ENCODE measurements at places on chromosomes 2 and 18. TPM values are rescaled to one million over a fixed set of nuclear protein-coding genes. Genes with fewer than 3 reads are reported as not detected.

DNA sequence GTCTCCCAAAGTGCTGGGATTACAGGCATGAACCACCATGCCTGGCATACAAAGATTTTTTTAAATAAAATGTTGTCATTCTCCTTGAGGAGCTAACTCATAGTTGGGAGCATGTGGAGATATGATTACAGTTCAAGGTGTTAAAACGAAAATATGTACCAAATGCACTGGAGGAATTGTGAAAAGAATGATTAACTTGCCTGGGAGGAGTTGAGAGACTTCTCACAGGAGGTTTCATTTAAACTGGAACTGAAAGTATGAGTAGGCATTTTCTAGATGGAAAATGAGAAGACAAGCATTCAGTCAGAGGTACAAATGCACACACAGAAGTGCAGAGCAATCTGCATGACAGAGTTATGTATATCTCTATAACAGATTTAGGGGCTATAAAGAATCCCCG is 126.6 kb upstream of the PDE1A start:
- DNase-seq: no peak
- H3K27me3 ChIP-seq: no peaks in the 10 kb centered on the region
- H3K4me1 ChIP-seq: no peaks in the 10 kb centered on the region
- H3K27ac ChIP-seq: no peak overlapping the region
- no peaks in the 10 kb centered on the region for H3K36me3 ChIP-seq

DNA sequence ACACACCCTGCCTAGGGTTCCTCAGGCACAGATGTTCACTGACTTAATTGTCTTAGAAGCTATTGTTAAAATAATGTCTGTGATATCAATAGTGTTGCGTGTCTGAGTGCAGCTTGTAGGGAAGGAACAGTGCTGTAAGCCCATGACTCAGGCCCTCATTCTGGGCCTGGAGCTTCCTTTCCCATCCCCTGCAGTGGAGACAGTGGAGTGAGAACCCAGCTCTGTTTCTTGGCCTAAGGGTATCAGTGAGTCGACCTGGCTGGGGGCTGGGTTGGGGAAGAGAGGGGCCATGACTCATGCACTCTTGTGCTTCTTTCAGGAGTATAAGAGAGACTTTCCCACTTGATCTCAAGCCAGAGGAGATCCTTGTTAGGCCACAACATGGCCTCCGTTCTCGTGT is 106.8 kb downstream of the HRH4 start:
- H3K4me3 ChIP-seq: no peak overlapping the region
- H3K36me3 ChIP-seq: no peaks in the 10 kb centered on the region
- H3K27ac ChIP-seq: no peak overlapping the region
- H3K27me3 ChIP-seq: no peaks in the 10 kb centered on the region
- H3K4me1 ChIP-seq: no peaks in the 10 kb centered on the region

DNA sequence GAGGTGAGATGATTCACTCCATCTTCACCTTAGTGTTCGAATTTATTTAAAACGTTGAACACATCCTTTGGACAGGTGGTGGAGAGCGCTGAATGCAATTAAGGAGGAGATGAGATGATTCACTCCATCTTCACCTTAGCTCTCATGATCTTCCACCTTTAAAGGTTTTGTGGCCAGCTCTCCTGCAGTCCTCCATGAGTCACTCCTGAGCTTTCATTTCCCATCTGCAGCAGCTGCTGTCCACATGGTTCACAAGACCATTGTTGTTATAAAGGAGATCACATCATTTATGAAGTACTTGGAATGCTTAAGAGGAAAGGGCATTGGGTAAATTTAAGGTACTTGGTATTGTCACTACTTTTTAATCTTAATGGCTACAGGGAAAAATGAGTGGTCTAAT is 298.5 kb downstream of the PAX3 start:
- H3K4me3 ChIP-seq: no peak overlapping the region
- no peaks in the 10 kb centered on the region for H3K27me3 ChIP-seq
- no peaks in the 10 kb centered on the region for H3K4me1 ChIP-seq
- no peaks in the 10 kb centered on the region for H3K36me3 ChIP-seq

GRCh38 chr18:13422541-13423147 is 204.1 kb downstream of the LDLRAD4 start:
- no peak overlapping the region for H3K27ac ChIP-seq
- H3K4me1 ChIP-seq: no peaks in the 10 kb centered on the region
- no peak for DNase-seq
- no peaks in the 10 kb centered on the region for H3K36me3 ChIP-seq
- H3K27me3 ChIP-seq: no peaks in the 10 kb centered on the region

DNA sequence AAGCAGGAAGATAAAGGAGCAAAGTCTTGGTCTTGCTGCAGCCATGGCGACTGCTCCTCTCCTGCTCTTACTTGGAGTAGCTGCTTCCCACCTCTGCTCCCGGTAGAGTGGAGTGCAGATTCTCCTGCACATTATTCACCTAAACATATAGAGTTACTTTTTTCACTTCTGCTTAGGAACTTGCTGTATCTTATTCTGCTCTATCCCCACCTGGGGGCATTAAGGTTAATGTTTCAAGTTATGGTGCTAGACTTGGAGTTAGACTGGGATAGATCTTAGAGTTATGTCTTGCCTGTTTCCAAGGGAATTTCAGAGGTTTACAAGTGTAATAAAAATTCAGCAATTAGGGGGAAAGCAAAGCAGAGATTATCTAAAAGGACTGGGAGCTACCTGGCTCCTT is 144.2 kb downstream of the SETBP1 start:
- no peaks in the 10 kb centered on the region for H3K36me3 ChIP-seq
- DNase-seq: no peak
- no peak overlapping the region for H3K27ac ChIP-seq
- no peak overlapping the region for H3K4me3 ChIP-seq

DNA sequence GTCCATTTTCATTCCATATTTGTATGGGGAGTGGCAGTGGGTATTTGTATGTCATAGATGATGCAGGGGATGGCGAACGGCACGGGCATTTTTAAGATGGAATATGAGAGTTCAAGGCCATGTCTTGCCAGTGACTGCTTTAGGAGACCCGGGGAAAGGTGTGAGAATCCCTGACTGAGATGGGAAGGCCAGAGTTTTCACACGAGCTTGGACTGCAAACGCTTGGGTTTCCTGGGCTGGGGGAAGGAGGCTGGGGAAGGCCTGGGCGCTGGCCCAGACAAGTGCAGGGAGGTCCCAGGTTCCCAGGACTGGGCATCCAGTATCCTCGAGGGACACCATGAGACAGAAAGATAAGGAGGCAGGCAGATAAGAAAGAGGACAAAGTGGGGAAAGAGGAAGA is 35.2 kb downstream of the CNGA3 start:
- H3K4me1 ChIP-seq: peaks cover 8% of the 10 kb centered on the region
- H3K36me3 ChIP-seq: no peaks in the 10 kb centered on the region
- H3K27me3 ChIP-seq: peaks cover 30% of the 10 kb centered on the region
- no peak overlapping the region for H3K27ac ChIP-seq
- no peak for DNase-seq
- no peak overlapping the region for H3K4me3 ChIP-seq

DNA sequence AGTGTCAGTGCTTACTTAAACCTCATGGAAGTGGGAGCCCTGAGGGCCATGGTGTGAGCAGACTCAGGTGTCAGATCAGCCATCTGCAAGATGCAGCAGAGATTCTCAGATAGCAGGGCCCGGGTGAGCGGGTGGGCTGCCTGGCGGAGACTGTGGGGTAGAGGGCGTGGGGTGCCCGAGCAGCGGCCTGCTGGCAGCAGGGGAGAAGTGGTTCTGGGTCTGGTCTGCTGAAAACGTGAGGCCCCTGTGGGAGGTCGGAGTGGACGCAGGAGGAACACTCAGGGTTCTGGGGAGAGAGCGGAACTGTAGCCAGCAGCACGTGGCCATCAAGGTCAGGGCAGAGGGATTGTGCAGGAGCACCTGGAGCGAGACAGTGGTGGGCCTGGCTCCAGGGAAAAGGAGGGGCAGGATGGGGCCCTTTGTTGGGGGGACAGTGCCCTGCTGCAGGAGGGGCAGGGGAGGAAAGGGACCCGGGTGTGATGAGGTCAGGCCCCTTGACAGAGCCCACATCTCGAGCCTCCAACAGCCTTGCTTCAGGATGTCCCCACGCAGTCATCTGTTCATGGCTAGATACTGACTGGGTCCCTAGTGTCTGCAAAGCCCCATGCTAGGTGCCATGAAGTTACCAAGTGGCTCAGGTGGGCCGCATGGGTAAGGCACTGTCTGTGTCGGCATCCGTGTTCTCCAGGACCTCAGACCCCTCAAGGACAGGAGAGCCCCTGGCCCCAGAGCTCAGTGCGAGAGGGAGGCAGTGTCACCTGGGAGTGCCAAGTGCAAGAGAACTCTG is 2.7 kb upstream of the ESPNL start:
- no peaks in the 10 kb centered on the region for H3K4me1 ChIP-seq
- H3K36me3 ChIP-seq: no peaks in the 10 kb centered on the region
- no peak overlapping the region for H3K4me3 ChIP-seq
- no peak overlapping the region for H3K27ac ChIP-seq
- peak; percentile 77 for DNase-seq
- no peaks in the 10 kb centered on the region for H3K27me3 ChIP-seq

DNA sequence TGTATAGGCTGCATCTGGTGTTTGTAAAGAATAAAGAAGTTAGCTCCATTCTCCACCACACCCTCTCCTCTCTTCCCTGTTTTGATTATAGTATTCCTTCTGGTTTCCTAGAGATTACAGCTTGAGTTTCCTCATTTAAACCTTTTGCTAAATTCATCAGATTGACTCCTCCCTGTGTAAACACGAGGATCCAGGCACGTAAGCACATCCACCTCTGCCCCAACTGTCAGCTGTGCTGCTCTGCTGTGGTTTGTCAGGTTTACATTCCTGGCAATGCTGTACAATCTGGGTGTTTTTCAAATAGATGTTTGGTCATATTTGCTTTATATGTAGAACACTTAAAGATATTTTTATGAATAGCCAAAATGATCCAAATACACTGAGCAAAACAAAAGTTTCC is 302.8 kb downstream of the PTGR3 start:
- no peaks in the 10 kb centered on the region for H3K4me1 ChIP-seq
- no peaks in the 10 kb centered on the region for H3K36me3 ChIP-seq
- no peak for DNase-seq
- no peaks in the 10 kb centered on the region for H3K27me3 ChIP-seq

GRCh38 chr2:54866868-54867267 is 143.4 kb downstream of the EML6 start:
- DNase-seq: no peak
- no peak overlapping the region for H3K4me3 ChIP-seq
- no peaks in the 10 kb centered on the region for H3K27me3 ChIP-seq
- no peaks in the 10 kb centered on the region for H3K36me3 ChIP-seq
- no peaks in the 10 kb centered on the region for H3K4me1 ChIP-seq

DNA sequence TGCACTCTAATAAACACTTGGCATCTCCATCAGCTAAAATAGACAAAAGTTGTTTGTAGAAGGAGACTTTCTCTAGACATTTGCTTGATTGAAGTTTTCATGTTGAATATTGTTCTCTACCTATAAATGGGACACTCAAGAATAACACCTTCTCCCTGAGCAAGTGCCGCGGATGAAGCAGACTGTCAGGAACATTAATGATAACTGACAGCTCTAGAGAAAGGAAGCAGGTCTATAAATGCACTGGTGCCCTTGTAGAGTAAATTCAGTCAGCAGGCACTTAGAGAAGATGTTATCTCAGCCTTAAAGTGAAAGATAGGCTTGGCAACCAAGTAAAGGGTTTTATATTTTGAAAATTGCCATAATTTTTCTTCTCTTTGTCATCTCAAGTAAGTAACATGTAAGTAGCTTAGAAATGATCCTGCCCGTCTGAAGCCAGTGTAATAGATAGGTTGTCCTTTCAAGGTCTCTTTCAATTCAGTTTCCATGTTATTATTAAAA is 224.6 kb downstream of the ARL6IP6 start:
- H3K27me3 ChIP-seq: no peaks in the 10 kb centered on the region
- no peak for DNase-seq
- no peak overlapping the region for H3K27ac ChIP-seq
- no peak overlapping the region for H3K4me3 ChIP-seq
- H3K36me3 ChIP-seq: no peaks in the 10 kb centered on the region

- H3K27ac ChIP-seq: no peak overlapping the region
- H3K4me1 ChIP-seq: peaks cover 22% of the 10 kb centered on the region
- DNase-seq: no peak
- no peaks in the 10 kb centered on the region for H3K27me3 ChIP-seq
- no peak overlapping the region for H3K4me3 ChIP-seq
- H3K36me3 ChIP-seq: no peaks in the 10 kb centered on the region
Observed at GRCh38 chr2:188494906-188495305, 203.2 kb downstream of the GULP1 start.

DNA sequence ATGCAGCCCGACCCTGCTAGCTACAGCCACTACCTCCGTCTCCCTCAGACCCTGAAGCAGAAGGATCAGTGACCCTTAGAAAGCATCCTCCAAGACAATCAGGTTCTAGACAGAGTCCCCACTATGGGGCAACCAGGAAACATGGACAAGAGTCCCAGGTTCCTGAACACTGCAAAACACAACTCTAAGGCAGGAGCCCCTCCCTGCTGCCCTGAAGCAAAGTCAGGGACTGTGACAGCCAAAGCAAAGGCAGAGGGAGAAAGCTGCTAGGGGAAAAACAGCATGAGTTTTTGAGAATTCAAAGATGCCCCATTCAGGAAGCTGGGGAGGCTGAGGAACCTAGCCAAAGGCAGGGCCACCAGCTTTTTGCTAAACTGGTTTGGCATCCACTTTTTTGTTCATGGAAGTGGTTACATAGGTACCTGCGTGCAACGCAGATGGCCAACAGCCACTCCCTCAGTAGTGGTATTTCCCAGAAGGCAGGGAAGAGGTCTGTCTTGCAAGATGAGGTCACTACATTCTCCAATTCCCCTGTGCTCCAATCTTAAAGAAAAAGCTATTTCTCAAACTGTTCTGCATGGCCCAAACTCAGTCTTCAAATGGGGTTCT is 33.2 kb downstream of the MYO5B start:
- no peak overlapping the region for H3K27ac ChIP-seq
- no peak for DNase-seq
- no peaks in the 10 kb centered on the region for H3K4me1 ChIP-seq
- H3K27me3 ChIP-seq: peaks cover 3% of the 10 kb centered on the region
- no peaks in the 10 kb centered on the region for H3K36me3 ChIP-seq

DNA sequence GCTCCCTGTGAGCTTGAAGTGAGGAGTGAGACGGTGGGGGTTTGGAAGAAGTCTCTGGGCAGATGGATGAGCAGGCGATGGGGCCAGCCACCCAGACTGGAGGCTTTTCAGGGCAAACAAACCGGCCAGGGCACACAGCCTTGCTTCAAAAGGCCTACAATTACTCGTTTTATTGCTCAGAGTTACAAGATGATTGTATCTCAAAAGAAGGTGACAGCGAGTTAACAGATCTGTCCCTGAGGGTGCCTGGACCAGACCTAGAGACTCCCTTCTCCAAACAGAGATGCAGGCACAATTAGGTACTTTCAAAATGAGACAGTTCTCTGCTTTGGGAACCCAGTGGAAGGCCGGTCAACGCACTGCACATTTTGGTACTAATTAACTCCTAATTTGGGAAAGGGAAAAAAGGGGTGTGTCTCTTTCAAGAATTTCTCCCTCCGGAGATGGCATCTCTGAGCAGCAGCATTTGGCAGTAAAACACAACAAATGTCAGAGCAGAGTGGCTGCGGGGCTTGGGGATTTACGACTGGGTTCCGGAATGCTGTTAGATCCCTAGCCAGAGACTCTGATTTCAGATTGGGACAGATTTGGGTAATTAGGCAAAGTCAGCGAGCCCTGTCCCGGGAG is 226.7 kb downstream of the TTC32 start:
- H3K27ac ChIP-seq: no peak overlapping the region
- no peak for DNase-seq
- H3K36me3 ChIP-seq: no peaks in the 10 kb centered on the region
- peaks cover 4% of the 10 kb centered on the region for H3K27me3 ChIP-seq

GRCh38 chr2:149613704-149614103 is 26.1 kb upstream of the MMADHC start:
- H3K27ac ChIP-seq: no peak overlapping the region
- no peaks in the 10 kb centered on the region for H3K27me3 ChIP-seq
- no peaks in the 10 kb centered on the region for H3K36me3 ChIP-seq
- H3K4me1 ChIP-seq: peaks cover 22% of the 10 kb centered on the region

The REG1B gene
- total RNA-seq: not detected

The ALK gene
- total RNA-seq: under 0.01 TPM

The CCDC74B gene
- 5.4 TPM for total RNA-seq

The HRH4 gene
- total RNA-seq: under 0.01 TPM

The ONECUT2 gene
- total RNA-seq: under 0.01 TPM

The ELOA2 gene
- not detected for total RNA-seq
